ENCODE measurements at places on chromosomes 16 and 17.

DNA sequence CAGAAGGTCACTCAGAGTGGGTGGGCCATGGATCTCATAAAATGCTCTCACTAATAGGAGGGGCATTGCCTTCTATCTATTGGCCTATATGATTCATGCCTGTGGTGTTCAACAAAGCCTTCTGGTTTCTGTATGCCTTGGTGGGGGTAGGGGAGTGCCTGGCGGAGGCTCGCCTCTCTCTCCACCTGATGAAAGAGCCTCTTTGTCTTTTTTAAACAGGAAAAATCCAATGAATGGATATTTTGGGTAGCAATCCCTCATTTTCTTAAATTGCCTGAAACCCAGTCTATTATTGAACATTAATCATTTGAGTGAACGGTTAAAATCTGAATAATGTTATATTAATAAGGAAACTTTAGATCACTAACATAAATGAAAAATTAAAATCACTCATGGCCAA is 90.6 kb downstream of the TOX3 start:
- no peak for DNase-seq

DNA sequence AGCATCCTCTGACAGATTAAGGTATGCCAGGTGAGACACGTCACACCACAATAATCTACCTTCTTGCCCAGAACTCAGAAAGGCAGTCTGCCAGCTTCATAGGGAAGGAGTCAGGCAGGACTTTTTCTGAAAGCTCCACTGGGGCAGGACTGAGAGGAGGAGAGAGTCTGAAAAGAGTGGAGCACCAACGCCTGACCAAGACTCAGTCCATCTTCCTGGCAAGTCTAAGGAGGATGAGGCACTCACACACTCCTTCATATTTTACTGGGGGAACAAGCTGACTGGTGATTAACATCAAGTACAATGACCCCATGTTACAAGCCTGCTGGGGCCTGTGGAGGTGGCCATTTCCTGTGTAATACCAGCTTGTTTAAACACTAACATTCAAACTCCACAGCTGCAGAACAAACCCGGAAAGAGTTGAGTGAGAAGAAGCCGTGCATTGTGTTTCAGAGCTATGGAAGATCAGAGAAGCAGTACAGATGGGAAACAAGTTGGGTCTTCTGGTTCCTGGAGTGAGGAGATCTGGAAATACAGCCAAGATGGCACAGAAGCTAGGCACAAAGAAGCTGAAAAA is 122.4 kb downstream of the HIC1 start:
- no peak for DNase-seq

- DNase-seq = no peak
Observed at GRCh38 chr16:64150193-64150592, 971.7 kb downstream of the CDH11 start.

- no peak for DNase-seq
Observed at GRCh38 chr16:66508248-66508913, 41.5 kb downstream of the TK2 start.

- DNase-seq = no peak
Observed at GRCh38 chr16:57507136-57508034, 21.1 kb upstream of the DOK4 start.

Measured in endothelial cell (in vitro differentiated cells).